ENCODE measurements at places on chromosomes 7 and 10.

DNA sequence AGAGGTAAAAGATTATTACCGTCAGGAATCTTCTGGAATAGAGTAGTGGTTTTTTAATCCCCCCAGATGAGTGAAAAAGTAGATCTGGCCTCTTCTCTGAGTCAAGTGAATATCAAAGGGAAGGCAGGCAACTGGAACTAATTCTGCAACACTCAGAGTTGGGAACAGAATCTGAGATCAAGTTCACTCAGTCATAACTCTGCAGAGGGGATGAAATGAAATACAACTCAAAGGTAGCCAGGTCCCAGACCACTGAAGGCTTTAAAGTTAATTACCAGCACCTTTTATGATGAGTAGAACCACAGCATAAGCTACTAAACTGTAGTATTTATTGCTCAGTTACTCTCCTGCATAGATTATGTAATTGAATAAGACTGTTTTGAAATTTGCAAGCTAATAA is 455.6 kb upstream of the AKR1E2 start:
- no peak for DNase-seq

DNA sequence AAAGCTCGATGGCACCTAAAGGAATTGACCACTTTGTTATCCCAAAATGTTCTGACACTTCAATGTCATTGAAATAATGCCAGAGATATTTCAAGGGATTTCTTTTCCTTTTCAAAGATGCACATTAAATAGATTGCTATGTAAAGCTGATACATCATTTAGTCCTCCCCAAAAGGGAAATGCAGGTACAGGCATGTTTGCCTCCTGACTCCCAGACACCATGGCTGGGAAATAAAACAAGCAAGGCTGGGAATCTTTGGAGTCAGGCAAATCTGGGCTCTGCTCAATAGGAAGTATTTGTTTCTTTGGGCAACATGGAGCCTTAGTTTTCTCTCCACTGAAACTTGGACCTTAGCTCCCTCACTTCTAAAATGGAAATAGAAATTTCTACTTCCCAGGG is 230.8 kb upstream of the LRRTM3 start:
- no peak for DNase-seq

DNA sequence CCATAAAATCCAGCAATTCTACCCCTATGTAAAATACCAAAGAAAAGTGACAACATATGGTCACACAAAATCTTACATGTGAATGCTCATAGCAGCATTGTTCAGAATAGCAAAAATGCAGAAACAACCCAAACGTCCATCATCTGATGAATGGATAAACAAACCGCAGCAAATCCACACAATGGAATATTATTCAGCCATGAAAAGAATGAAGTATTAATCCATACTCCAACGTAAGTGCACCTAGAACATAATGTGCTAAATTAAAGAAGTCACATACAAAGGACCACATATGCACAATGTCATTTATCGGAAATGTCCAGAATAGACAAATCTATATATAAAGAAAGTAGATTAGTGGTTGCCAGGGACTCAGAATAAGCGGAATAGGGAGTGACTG is 57.4 kb downstream of the SMURF1 start:
- DNase-seq, result no peak

GRCh38 chr10:123795196-123795780 is 96.3 kb downstream of the CPXM2 start:
- no peak for DNase-seq

GRCh38 chr10:108848046-108848445 is 1075.3 kb downstream of the XPNPEP1 start:
- DNase-seq, result no peak

DNA sequence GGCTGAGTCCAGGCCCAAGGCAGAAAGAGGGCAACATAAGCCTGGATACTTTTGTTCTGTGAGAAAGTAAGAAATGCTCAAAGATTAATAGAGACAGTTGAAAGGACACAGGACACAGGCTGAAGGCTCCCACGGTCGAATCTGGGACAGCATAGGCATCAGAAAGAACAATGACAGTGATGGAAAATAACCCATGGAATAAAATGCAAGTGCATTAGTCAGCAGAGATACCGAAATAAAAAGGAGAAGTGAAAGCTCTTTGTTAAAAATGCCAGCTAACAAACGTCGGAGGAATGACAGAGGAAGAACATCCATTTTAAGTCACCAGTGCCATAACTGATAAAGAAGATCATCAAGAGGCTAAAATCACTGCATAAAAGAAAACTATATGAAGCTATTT is 19.6 kb upstream of the AGAP5 start:
- DNase-seq, result no peak

GRCh38 chr7:98974906-98975816 is 96.8 kb downstream of the TRRAP start:
- no peak for DNase-seq

- no peak for DNase-seq
These were observed 72.0 kb upstream of the KAT6B start for GRCh38 chr10:74754381-74754821.

DNA sequence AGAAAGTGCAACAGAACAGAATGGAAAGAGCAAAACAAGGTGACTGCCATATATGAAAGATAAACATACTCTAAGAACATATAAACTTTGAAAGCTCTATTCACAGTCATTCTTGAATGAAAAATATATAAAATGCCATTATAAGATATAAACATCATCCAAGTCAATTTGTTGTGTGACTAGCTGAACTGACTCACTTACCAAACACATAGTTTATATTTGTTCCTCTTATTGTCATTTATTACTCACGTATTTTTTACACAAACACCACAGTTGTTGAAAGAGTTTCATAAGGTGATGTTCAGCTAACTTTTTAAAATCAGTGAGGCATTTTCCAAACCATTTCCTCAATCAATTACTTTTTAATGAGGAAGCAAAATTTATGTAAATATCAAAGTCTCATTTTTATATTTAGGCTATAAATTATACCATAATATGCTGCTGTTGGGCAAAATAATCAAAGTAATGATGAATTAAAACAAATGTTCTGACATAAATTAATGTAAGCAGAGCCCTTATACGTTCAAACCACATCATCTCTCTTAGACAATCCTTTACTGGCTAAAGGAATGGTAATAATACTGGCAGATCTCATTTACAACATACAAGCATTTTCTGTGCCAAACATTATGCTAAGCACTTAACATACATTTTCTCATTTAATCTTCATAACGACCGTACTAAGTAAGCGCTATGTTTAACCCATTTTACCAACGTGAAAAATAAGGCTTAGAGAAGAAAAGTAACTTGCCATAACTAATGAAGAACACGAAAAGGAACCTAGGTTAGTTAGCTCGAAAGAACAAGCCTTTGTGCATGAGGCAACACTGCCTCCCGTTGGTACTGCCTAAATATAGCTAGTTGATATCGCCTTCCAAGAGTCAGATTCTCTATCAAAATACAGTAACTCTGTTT is 7.3 kb downstream of the LRRN3 start:
- peak; percentile 35 for DNase-seq

- DNase-seq, result no peak
These were observed 149.9 kb downstream of the CPED1 start for GRCh38 chr7:121138262-121138933.

DNA sequence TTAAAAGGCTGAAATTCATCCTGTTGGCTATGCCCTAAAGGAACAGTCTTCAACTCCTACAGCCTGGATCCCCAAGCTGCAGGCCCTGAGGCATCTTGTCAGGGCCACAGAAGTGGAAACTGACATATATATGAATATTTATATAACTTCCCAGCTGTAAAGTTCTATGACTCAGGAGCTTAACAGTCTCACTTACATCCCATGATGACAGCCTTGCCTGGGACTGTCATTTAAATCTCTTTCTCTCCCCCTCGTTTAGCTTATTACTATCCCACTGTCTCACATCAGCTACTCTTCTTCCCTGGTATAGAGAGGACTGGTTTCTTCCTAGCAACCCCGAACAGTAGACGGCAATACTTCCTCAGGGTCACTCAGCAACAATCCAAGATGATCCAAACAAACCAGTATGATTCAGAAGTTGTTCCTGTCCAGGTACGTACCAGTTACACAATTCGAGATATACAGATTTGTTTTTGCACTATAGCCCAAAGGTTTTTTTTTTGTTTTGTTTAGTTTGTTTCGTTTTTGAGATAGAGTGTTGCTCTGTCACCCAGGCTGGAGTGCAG is 22.7 kb downstream of the KIAA1549 start:
- peak; percentile 95 for DNase-seq

DNA sequence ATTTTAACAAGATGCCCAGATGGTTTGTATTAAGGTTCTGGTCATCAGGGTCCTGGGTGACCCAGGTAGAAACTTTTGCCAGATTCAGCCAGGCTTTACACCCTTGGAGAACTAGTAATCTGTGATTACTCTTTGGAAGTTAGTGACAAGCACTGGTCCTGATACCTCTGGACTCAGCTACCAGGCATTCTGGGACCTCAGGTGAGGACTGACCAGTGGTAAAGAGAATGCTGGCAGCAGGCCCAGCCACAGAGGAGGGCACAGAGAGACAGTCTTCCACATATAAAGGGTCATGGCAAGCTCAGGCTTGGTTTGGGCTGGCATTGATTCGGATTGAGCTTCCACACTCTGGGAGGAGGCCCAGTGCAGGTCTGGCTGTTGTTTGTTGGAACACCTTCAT is 112.0 kb upstream of the CHST15 start:
- no peak for DNase-seq

GRCh38 chr7:95585426-95585789 is 10.9 kb downstream of the PDK4 start:
- DNase-seq, result no peak

DNA sequence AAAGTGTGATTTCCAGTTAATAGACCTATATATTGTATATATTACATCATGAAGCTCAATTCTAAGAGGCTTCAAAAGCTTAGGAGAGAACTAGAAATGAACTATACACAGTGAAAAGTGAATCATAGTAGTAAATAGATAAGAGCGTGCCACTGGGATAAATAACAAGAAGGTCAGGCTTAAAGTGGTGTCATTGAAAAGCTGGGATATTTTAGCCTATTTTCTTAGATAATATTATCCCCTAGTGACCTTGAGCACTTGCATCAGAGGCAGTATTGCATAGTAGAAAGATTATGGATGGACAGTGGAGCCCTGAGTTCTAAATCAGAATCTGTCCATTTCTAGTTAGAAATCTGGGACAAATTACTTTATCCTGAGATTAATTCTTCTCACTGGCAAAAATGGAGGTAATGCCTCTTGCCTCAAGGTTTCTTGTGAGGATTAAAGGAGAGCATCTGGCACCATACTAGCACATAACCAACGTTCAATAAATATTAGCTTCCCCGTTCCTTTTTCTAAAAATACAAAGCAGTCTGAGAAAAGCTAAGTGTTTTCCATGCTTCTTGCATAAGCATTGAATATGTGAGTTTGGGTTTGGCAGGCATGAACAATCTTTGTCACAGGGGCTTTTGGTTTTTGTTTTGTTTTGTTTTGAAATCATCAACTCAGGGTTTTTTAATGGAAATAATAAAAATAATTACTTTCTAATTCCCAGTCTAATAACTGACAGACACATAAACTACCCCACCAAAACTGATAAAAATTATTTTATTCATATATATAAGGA is 27.3 kb upstream of the MACC1 start:
- DNase-seq, result no peak

DNA sequence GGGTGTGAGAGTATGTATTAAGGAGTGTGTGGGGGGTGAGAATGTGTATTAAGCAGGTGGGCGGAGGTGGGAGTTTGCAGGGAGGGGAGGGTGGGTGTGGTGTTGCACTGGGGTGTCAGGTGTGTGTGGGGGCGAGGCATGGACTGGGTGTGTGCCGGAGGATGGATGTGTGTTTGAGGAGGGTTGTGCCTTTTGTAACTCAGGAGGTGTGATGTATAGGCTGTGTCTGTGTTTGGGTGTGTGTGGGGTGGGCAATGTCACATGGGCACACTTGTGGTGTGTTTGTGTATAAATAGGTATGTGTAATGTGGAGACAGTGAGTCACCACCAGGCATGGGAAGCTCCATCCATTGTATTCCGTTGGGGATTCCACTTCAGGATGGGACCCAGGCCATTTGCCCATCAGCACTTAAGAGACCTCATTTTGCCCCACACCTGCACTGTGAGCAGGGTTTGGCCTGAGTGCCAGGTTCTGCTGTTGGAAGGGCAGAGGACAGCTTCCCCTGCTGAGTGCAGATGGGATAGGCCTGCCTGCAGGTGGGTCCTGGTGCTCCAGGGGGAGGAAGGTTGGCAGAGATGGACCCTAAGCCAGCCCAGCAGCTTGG is 5.8 kb downstream of the UNC5B start:
- no peak for DNase-seq

- no peak for DNase-seq
These were observed 107.5 kb upstream of the ANLN start for GRCh38 chr7:36281945-36282717.

DNA sequence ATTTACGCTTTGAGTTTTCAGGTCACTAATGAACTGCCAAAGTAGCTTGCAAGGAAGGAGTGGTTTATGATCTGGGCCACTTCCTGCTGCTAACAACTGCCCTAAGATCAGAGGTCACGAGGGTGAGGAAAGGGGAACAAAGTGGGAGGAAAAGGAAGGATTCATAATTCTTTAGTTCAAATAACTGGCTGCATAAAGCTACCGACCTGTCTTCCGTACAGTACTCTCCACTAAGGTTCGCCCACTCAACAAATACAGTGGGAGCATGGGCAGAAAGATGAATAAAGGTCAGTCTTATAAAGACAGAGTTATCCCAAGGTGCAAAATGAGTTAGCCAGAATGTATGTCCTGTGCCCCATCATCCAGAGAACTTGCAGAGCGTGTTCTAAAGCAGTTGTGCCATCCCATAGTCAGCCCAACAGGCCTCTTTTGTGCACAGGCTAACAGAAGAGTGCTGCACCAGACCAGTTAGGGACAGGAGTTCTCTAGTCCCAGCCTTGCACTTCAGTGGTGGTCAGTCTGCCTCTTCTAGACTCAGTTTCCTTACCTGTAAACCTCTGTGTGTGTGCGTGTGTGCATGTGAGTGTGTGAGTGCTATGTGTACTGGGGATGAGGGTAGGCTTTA is 65.9 kb downstream of the CREB3L2 start:
- DNase-seq, result no peak

DNA sequence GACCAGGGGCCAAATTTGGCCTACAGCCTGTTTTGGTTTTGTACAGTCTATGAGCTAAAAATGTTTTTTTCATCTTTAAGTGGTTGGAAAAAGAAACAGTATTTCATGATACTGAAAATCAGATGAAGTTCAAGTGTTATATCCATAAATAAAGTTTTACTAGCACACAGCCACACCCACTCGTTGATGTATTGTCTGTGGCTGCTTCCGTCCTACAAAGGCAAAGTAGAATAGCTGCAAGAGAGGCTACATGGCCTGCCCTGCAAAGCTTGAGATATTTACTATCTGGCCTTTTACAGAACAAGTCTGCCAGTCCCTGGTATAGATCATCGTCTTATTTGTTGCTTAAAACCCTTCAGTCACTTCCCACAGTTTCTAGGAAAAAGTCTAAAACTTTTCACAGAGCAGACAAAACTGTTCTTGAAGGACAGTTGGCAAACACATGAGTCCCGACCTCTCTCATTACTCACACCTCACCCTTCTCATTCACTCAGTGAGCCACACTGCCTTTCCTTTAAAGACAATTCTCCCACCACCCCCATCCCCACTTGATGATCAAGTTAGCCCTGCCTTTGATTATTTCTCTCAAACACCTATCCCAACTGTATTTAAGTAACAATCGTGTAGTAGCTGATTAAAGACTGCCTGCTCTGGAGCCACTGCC is 9.9 kb downstream of the RHEB start:
- no peak for DNase-seq

All from trophoblast cell (in vitro differentiated cells and primary cell).